ENCODE measurements at places on chromosomes 11 and 22.

- DNase-seq = no peak
Measured at GRCh38 chr11:122453586-122453985, 201.9 kb upstream of the UBASH3B start.

DNA sequence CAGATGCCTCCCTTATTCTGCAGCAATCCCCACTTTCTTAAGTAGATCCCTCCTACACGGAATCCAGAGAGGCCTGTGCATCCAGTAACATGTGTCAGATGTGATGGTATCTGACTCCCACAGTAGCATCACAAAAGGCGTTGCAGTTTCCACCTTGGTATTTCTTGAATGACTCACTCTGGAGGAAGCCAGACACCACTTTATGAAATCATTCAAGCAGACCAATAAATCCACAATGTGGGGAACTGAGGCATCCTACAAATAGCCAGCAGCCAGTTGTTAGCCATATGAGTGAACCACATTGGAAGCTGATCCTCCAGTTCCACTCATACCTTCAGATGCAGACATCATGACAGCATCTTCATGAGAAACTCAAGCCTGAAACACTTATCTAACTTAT, 798.1 kb downstream of the OPCML start:
- no peak for DNase-seq

GRCh38 chr22:29096736-29097669, 24.2 kb downstream of the KREMEN1 start:
- DNase-seq = peak; percentile 50

- DNase-seq = no peak
Measured at GRCh38 chr11:100438376-100438775, 248.7 kb upstream of the ARHGAP42 start.

- DNase-seq = no peak
Measured at GRCh38 chr11:57150454-57150917, 31.3 kb upstream of the LRRC55 start.

GRCh38 chr22:44731357-44731970, 20.9 kb upstream of the ARHGAP8 start:
- DNase-seq = no peak

GRCh38 chr22:45240104-45240809, 437 bp downstream of the KIAA0930 start:
- DNase-seq = peak; percentile 65
